Stimulated activated CD4-positive, alpha-beta T cell treated with anti-CD3 and anti-CD28 coated beads, Interleukin-1b, Interleukin-23, amount 100 ng/mL, for 48 hours (primary cell): ENCODE measurements at places on chromosomes 4 and X.

- DNase-seq = no peak
Observed at GRCh38 chr4:41129128-41129754, 85.1 kb downstream of the APBB2 start.

- peak; percentile 99 for DNase-seq
Observed at GRCh38 chrX:1591102-1591862, at the start of gene AKAP17A. Gene AKAP17A, plus strand, starts transcription at chrX:1591604. Its CDS starts 1,859 bp downstream, at chrX:1593463.

DNA sequence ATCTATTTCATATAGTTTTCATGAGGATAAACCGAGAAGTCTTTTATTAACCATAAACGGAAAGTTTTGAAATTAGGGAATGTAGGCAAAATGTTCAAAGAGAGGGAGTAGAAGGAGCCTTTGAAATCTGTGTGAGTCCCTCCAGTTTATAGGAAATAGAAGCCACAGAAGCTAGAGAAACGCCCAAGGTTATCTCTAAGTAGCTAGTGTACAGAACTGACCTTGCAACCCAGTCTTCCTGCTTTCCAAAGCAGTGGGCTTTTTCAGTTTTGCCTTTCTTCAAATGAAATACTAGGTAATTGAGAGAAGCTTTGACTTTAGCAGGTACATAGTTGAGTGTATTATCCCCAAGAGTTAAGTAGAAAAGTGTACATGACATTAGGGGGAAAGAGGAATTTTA, 39.4 kb downstream of the STIM2 start:
- no peak for DNase-seq

- no peak for DNase-seq
Observed at GRCh38 chr4:42478509-42478908, 81.2 kb downstream of the SHISA3 start.

DNA sequence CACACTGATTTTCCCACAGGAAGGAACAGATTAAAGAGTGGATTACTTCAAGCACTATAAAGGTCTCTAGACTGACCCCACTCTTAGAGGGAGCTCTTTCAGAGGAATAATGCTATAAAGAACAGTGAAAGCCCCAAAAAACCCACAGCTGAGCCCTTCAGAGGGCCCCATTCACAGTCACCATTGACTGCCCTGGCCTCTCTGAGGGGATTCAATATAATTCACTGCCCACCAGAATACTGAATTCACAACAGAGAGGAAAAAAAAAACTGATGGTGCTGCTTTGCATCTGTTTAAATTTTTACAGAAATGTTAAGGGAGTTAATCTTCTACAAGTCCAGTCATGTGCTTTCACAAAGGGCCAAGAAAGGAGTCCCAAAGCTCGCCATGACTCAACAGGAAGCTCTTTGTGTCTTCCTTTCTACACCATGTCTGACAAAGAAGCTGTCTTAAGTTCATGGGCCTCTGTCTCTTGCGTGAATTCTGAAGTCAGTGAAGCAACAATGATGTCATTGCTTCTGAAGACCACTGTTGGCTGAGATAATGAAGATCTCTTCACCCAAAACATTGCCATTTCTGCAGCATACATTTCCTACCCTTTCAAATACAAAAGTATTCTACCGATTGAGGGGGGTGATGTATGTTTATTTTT, 174.9 kb downstream of the ADAMTS3 start:
- no peak for DNase-seq

DNA sequence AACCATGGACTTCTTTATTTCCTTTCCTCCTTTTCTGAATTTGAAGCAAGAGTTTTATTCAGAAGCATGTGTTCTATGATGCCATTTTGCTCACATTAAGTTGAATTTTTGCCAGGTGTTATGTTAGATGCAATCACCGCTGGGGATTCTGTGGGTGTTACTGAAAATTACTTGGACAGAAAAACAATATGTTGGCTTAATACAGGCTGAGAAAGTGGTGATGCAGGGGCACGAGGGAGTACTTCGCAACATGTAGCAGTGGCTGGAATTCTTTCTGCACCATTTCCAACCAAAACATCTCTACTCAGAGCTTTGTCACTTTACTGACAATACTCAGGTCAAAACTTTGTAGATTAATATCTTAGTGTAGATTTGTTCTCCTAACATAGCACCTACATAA, 109.2 kb upstream of the PCDH18 start:
- no peak for DNase-seq
